Endothelial cell (in vitro differentiated cells): ENCODE measurements at places on chromosomes 16 and 17.

GRCh38 chr16:50282010-50282538, 15.7 kb downstream of the ADCY7 start:
- DNase-seq: no peak

- no peak for DNase-seq
Observed at GRCh38 chr17:77314601-77315000, 173.8 kb downstream of the SEC14L1 start.

DNA sequence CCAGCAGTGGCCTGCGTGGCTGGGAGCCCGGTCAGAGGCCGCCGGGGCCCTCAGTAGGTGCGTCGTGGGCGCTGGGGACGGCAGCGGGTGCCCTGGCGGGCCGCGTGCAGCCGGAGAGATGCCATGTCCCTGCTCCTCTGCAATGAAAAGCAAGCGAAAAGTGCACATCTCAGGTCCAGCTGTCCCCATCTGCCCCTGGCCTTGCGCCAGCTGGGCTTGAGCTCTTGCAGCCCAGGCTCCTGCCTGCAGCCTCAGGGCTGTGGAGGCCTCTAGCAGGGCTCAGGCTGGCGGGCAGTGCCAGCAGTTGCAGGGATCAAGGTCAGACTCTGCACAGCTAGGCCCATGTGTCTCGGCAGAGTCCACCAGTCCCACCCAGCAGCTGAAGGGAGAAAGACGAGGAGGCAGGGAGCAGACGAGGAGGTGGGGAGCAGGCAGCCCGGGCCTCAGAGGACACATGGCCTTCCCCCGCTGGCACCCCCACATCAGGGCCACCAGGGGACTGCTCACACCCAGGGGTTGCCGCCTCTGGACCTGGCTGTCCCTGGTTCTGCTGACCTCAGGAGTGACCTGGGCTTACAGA, 11.2 kb downstream of the SLC16A3 start:
- DNase-seq: no peak

DNA sequence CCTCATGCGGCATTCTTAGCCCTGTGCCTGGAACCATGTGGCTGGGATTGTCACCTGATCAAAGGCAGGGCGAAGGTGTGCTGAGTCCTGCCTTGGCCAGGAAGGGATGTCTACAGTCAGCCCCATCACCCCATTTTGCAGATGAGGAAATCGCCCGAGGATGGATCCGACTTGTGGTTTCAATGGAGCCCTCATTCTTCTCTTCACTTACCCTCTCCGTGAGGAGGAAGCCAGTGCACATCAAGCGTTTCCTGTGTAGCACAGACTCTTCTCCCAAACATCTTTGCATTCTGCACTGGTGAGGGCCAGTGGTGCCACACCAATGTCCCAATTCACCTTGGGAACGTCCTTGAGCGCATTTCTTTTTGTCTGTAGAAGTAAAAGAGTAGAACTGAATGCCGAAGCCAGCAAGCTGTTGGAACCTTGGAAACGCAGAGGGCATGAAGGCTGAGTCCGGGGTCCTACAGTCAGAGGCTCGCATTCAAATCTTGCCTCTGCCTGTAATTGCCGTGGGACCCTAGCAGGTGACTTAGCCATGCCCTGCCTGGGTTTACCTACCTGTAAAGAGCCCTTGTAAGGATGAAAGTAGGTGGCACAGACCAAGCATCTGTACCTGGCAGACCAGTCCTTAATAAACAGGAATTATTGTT, 85.4 kb downstream of the IRF8 start:
- DNase-seq: no peak

- no peak for DNase-seq
Observed at GRCh38 chr17:75011401-75012095, 922 bp upstream of the MRPL58 start.

GRCh38 chr17:65685110-65685509, 123.7 kb upstream of the AXIN2 start:
- no peak for DNase-seq

GRCh38 chr17:7293159-7293558, 1.3 kb downstream of the YBX2 start:
- no peak for DNase-seq

- DNase-seq: no peak
Observed at GRCh38 chr16:83390759-83391158, 417.0 kb upstream of the HSBP1 start.

- no peak for DNase-seq
Observed at GRCh38 chr17:74452841-74453661, 13.4 kb upstream of the CD300A start.

- DNase-seq: peak; percentile 14
Observed at GRCh38 chr17:49494986-49495841, at the start of gene NGFR. TSS of gene NGFR (plus strand) at chr17:49495293. CDS start at chr17:49495418, 125 bp downstream.

- DNase-seq: no peak
Observed at GRCh38 chr17:66540131-66540781, 237.8 kb downstream of the PRKCA start.

DNA sequence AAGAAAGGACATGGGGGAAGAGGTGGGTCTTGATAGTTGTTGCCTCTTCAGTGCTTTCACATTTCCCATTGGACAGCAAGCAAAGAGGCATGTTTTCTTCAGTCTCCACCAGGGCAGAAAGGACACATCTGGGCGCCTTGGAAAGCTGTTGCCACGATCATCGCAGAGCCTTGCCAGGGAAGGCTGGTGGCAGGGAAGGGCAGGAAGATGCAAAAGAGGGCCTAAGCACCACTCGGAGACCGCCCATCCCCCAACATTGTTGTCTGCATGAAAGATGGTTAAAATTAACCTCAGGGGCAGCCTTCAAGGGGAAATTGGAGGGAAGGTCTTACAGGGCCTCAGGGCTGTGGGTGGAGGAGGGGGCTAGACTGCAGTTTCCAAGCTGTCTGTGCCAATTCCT, 114.2 kb downstream of the SOX9 start:
- DNase-seq: no peak

DNA sequence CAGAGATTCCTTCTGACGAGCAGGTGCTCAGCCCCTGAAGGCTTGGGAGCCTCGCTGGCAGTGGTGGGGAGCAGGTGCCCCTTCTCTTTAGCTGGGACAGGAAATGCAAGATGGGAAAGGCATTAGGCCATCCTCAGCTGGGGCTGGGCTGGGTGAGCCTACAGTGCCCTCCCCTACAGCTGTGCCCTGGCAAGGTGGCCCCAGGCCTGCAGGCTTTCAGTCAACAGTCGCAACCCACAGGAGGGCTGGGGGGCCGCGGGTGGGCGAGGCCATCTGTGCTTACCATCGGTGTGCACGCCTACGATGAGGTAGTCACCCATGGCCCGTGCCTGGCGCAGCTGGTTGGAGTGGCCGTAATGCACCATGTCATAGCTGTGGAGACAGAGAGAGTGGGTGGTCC, 2.0 kb downstream of the PCYT2 start:
- no peak for DNase-seq

DNA sequence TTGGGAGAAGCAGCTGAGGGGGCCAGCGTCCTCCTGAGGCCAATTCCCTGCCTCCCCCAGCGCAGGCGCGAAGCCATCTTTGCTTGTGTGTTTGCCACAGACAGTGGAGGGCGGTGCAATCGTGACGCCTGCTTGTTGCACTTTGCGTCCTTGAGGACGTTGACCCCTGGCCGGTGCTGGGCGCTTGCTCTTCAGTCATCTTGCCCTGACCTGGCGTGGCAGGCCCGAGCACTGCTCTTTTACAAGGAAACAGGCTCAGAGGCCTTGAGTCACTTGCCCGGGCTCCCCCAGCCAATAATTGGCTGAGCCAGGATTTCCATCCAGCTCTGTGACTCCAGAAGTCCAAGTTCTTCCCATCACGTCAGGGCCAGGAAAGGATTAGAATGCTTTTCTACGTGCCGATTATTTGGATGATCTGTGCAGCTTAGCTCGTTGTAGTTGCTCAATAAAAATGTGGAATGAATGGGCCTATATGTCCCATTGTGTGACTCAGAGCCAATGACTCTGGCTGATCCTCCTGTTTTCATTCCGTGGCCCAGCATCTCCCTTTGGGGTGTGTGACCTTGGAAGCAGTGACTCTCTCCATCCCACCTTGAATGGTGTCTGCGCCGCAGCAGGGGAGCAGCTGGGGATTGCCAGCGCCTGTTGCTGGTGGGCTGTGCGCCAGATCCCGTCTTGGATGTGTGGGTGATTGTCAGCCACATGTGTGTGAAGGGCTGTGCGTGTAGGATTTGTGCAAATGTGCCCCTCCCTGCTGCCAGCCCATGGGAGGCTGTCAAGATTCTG, 214.1 kb downstream of the SEC14L1 start:
- no peak for DNase-seq

DNA sequence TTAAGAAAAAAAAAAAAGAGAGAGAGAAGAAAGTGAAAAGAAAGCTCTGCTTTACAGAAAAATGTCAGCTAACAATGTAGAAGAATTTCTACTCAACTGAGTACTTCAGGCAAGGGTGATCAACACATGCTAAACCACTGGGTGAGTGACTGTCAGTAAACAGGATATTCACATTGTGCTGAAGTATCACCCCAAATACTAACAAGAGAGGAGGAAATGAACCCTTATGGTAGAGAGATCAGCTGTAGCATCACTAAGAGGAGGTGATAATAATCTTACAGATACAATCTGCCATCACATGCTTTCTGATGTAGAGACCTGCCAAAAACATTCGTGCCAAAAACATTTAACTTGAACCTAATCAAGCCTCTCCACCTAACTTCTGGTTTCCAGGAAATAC, 30.7 kb upstream of the ICAM2 start:
- no peak for DNase-seq

- DNase-seq: no peak
Observed at GRCh38 chr17:83174362-83175118, 95.1 kb downstream of the METRNL start.
